CD4-positive, alpha-beta memory T cell (primary cell): ENCODE measurements at places on chromosomes 2 and 18. TPM values are rescaled to one million over a fixed set of nuclear protein-coding genes. Genes with fewer than 3 reads are reported as not detected.

DNA sequence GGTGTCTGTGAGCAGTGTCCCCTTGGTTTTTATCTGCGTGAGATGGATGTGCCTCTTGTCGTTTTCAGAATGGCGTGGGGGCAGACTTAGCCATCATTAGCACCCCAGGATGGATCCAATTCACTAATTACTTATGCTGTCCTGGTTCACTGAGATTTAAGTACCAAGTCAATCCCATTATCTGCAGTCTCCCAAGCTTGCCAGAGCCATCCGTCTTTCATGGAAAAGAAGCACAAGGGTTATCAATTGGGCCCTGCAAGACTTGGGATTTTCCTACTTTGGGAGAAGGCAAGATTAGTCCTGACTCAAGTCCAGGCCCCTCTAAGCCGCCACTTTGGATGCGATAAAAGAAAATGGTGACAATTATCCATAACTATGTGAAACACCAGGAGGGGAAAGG is 404.0 kb downstream of the TMEM182 start:
- no peaks in the 10 kb centered on the region for H3K27me3 ChIP-seq
- no peaks in the 10 kb centered on the region for H3K4me1 ChIP-seq
- no peak overlapping the region for H3K4me3 ChIP-seq
- DNase-seq: no peak

GRCh38 chr2:161576421-161576820 is 47.8 kb upstream of the SLC4A10 start:
- no peak overlapping the region for H3K27ac ChIP-seq
- no peaks in the 10 kb centered on the region for H3K4me1 ChIP-seq
- no peaks in the 10 kb centered on the region for H3K36me3 ChIP-seq
- H3K27me3 ChIP-seq: no peaks in the 10 kb centered on the region
- no peak for DNase-seq

The SLC11A1 gene
- 1.3 TPM for total RNA-seq

The ALPI gene
- total RNA-seq: not detected

The CYP20A1 gene
- 47.1 TPM for total RNA-seq

GRCh38 chr18:5772306-5773105 is 122.8 kb downstream of the TMEM200C start:
- no peaks in the 10 kb centered on the region for H3K27me3 ChIP-seq
- no peak overlapping the region for H3K27ac ChIP-seq

The CMPK2 gene
- total RNA-seq: 4.1 TPM

The ADAM23 gene
- total RNA-seq: 31.3 TPM

The FNDC4 gene
- not detected for total RNA-seq

GRCh38 chr2:118921646-118922045 is 20.3 kb upstream of the MARCO start:
- no peak for DNase-seq
- no peak overlapping the region for H3K27ac ChIP-seq
- H3K4me1 ChIP-seq: no peaks in the 10 kb centered on the region
- H3K27me3 ChIP-seq: no peaks in the 10 kb centered on the region
- H3K36me3 ChIP-seq: no peaks in the 10 kb centered on the region

The CNDP1 gene
- total RNA-seq: not detected

- no peak overlapping the region for H3K4me3 ChIP-seq
- no peak overlapping the region for H3K27ac ChIP-seq
- DNase-seq: no peak
- H3K4me1 ChIP-seq: no peaks in the 10 kb centered on the region
Observed at GRCh38 chr2:41759880-41760279, 287.9 kb upstream of the PKDCC start.

GRCh38 chr18:77366720-77367641 is 117.3 kb downstream of the GALR1 start:
- no peaks in the 10 kb centered on the region for H3K36me3 ChIP-seq
- H3K4me3 ChIP-seq: no peak overlapping the region
- DNase-seq: no peak
- H3K27me3 ChIP-seq: no peaks in the 10 kb centered on the region
- no peak overlapping the region for H3K27ac ChIP-seq
- no peaks in the 10 kb centered on the region for H3K4me1 ChIP-seq

- H3K27me3 ChIP-seq: no peaks in the 10 kb centered on the region
- no peaks in the 10 kb centered on the region for H3K36me3 ChIP-seq
- H3K27ac ChIP-seq: no peak overlapping the region
Observed at GRCh38 chr2:58186501-58186900, 54.6 kb downstream of the FANCL start.

The USP40 gene
- 18.4 TPM for total RNA-seq

DNA sequence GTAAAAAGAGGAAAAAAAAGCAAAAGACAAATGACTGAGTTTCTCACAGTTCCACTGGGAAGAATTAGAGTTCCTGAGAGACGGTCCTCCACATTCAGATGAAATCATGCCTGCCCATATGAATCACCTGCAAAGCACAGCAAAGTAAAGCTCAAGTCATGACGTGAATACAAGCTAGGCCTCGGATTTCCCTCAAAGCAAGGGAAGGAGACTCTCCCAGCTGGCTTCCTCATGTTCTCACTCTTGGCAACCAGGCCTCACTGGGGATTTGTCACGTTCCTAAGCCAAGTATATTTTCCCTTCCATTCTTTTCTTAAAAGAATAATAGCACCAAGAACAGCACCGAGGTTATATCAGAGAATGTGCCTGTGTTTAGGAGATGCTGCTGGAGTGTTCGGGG is 47.0 kb downstream of the CYP27C1 start:
- H3K27me3 ChIP-seq: no peaks in the 10 kb centered on the region
- H3K27ac ChIP-seq: no peak overlapping the region
- DNase-seq: no peak
- H3K4me3 ChIP-seq: no peak overlapping the region
- H3K4me1 ChIP-seq: no peaks in the 10 kb centered on the region

DNA sequence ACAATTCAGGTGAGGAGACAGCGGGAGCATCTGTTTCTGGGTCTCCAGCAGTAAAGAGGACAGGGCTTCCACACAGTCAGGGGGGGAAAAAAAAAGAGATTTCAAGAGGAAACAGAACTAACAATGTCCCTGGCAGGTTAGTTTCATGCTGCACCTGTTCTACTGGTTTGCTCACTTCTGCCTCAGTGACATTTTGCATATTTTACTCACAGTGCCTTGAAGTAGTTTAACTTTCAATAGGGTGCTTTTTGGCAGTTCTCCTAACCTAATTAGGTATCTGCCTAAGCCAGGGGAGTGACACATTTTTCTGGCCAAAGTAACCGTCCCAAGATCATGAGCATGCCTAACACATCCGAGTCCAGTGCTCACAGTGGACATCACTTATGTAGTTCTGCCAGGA is 109.0 kb upstream of the ALK start:
- DNase-seq: no peak
- H3K27ac ChIP-seq: no peak overlapping the region
- H3K36me3 ChIP-seq: no peaks in the 10 kb centered on the region
- no peak overlapping the region for H3K4me3 ChIP-seq
- no peaks in the 10 kb centered on the region for H3K4me1 ChIP-seq

The AMER3 gene
- not detected for total RNA-seq

GRCh38 chr2:109137616-109138015 is 8.6 kb downstream of the SH3RF3 start:
- no peaks in the 10 kb centered on the region for H3K36me3 ChIP-seq
- H3K4me1 ChIP-seq: no peaks in the 10 kb centered on the region
- DNase-seq: no peak
- H3K4me3 ChIP-seq: no peak overlapping the region
- H3K27ac ChIP-seq: no peak overlapping the region

DNA sequence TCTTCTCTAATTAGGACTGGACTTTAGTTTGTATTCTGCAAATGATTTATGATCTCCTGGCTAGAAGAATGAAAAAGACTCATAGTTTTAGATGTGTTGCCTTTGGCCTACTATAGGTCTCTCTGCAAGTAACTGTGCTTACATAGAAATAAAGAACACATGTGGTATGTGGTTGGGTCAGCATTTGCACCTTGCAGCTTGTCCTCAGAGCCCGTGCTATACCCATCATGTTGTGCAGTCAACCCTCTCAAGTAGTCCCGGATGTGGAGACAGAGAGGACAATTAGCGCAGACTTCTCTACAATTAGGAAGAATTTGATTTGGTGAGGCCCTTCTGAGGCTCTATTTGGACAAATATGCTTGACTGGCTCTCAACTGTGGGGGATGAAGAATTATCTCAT is 203.7 kb upstream of the ITGA4 start:
- H3K4me1 ChIP-seq: peaks cover 7% of the 10 kb centered on the region
- H3K27me3 ChIP-seq: no peaks in the 10 kb centered on the region
- no peak for DNase-seq
- no peak overlapping the region for H3K4me3 ChIP-seq

GRCh38 chr18:36692921-36693332 is 135.9 kb downstream of the TPGS2 start:
- no peaks in the 10 kb centered on the region for H3K36me3 ChIP-seq
- no peaks in the 10 kb centered on the region for H3K4me1 ChIP-seq
- no peak for DNase-seq
- H3K27ac ChIP-seq: no peak overlapping the region
